Astrocyte of the spinal cord (primary cell): ENCODE measurements at places on chromosomes 7 and 10.

GRCh38 chr10:478471-479245, 210.8 kb downstream of the DIP2C start:
- no peak for DNase-seq

DNA sequence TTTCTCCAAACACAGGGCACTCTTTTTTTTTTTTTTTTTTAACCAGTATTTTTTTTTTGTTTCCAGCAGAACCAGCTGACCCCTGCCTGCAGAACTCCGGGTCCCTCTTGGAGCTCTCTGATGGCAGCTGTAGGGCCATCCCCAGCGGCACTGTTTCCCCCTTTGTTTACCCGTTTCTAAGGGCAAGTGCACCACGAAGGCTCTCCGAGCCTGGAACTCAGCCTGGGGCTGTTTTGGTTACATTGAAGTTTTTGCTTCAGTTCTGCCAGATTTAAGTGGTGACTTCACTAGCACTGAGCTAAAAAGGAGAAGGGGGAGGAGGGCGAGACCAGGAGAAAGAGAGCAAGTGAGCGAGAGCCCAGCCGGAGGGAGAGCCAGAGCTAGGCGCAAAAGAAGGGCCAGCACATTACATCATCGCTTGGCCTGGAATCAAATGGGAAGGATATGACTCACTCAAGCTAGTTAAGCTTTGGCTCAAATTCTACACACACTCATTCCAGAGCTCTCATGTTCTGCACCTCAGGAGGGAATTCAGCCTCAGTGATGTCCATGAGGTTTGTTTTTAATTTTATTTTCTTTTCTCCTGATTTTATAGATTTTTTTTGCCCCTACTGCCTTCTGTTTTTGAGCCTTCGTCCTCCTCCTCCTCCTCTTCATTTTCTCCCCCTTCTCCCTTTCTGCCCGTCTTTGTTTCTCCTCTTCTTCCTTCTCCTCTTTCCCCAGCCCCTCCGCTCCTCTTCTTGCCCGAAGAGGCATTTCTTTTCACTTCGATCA, 272.3 kb downstream of the TRIL start:
- DNase-seq: peak; percentile 99

GRCh38 chr10:117458571-117458970, 83.3 kb upstream of the PDZD8 start:
- DNase-seq: no peak

- DNase-seq: no peak
Observed at GRCh38 chr7:132569884-132570614, 6.2 kb downstream of the PLXNA4 start.

DNA sequence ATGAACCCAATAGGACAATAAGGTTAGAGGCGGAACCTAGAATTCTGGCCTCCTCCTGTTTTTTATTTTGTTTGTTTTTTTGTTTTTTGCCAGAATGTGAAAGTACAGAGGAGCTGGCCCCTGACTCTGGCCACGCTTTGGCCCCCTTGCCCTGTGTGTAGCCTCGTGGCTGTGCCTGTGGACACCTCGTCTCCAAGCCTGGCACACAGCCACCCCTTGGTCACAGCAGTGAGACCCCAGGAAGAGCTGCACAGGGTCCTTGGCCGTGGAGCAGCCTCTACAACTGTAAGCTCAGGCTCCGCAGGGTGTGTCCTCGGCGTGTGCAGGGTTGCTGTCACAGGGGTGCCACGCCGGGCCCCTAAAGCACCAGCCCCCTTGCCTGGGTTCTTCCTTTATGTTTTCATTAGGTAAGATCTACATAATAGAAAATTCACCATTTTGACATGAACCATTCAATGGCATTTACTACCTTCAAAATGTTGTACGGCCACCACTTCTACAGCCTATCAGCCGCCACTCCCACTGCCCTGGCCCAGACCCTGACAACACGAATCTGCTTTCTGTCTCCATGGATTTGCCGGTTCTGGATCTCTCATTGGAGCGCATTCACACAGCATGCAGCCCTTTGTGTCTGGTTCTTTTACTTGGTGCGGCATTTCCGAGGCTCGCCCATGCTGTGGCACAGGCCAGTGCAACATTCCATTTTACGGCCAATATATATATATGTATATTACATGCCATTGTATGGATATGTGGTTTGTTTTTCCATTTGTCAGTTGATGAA, 51.0 kb downstream of the AMZ1 start:
- no peak for DNase-seq

- DNase-seq: no peak
Observed at GRCh38 chr7:133019590-133019989, 62.3 kb downstream of the CHCHD3 start.

- DNase-seq: peak; percentile 17
Observed at GRCh38 chr7:98831641-98832221, 38.1 kb downstream of the TMEM130 start.

DNA sequence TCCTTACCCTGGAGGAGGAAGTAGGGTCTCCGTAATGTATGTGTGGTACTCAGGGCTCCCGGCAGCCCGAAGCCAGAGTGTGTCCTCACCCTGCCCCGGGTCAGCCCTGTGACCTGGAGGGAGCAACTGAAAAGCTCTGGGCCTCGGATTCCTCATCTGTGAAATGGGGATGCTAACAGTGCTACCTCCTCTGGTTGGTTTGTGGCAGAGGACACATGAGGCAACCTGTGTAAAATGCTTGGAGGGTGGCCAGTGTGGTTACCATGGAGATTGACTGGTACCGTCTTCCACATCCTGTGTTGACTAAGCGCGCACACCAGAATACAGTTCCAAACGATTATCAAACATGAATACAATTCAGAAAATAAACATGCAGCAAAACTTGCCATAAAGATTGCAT, 163.8 kb upstream of the KLF6 start:
- peak; percentile 86 for DNase-seq

GRCh38 chr10:107767185-107767584, 602.7 kb upstream of the SORCS1 start:
- DNase-seq: no peak

DNA sequence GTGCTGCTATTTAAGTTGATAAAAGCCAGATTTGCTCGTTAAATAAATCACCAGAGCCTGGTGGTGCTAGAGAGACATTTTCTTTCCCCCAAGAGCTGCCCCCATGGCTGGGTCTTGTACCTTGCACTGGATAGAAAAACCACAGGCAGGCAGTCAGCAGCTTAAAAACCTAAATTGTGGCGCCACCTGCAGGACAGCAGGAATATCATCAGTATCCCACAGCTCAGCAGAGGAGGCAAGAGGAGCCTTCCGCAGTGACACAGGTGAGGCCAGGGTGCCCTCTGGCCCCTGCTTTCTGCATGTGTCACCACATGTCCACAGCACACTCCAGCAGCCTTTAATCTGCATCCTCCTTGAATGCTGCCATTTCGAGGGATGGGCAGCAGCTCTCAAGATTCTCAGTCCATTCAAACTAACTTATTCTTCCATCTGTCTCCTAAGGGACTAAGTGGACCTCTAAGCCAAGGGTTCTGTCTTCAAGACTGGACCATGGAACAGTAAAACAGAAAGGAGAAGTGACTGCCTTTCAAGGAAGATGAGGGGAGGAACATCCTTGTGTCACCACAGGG, 4.5 kb upstream of the PLXNA4 start:
- DNase-seq: peak; percentile 80

- peak; percentile 39 for DNase-seq
Observed at GRCh38 chr7:48337012-48337621, 165.9 kb downstream of the ABCA13 start.

DNA sequence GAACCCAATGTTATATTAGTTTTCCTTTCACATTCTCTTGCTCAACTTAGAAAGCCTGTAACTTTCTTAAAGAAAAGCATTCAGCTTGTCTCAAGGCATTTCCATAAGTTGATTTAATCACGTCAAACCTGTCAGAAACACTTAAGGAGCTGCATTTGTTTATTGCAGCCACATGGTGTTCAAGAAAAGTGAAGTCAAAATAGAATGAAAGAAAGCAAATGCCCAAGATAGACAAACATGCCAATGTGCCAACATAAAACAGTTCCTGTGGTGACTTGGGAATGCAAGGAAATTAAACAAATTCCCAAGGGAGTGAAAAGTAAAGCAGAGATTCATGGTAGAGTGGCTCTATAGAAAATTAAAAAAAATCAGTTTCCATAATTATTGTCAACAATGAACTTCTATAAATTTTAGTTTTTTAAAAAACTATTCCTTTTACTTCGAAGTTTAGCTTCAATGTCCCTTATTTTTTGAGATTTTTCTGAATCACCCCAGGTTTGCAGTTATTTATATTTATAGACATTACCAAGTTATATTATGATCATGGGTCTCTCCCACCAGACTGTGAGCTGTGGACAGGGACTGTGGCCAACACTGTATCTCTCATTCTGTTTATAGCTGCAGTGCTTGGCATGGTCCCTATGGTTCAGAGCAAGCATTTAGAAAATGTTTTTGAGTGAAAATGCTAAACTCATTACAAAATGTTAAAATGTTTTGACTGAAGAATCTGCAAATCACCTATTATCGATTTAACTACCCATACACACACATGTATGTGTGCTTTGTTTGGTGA, 887.4 kb downstream of the REEP3 start:
- DNase-seq: no peak

DNA sequence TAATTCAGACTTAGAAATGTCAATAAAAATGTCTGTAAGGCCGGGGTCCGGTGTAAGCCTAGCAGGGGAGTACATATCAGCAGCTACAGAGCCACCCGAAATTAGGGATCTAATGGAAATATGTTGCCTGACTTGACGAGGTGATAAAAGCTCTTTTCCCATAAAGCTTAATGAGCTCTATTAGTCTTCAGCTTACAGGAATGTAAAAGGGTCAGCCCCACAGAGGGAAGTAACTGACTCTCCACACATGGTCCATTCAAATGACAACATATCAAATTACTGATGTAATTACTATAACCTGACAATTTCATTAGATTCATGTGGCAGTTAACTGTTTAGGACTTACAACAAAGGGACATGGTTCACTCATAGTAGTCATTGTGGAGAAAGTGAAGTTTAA, 62.3 kb downstream of the ATE1 start:
- no peak for DNase-seq

DNA sequence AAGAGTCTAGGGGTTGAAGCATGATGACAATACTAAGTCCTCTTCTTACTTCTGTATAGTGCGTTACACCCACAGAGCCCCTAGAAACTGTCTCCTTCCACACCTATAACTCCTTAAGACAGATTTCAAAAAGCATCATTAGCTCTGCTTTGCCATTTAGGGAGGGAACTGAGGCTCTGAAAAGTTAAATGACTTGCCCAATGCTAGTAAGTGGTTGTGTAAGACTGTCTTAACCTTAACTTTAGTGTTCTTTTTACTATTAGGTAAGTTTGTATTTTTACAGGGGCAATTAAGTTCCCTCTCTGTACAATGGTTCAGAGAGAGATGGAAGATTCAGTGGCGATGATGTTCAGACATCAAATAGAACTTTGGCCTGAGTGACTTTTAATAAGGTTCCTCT, 72.7 kb upstream of the ASAH2 start:
- DNase-seq: no peak
